ENCODE measurements at places on chromosomes 5 and 9.
A peak's percentile ranks its signal among the peaks of the same experiment; 100 is the strongest.

DNA sequence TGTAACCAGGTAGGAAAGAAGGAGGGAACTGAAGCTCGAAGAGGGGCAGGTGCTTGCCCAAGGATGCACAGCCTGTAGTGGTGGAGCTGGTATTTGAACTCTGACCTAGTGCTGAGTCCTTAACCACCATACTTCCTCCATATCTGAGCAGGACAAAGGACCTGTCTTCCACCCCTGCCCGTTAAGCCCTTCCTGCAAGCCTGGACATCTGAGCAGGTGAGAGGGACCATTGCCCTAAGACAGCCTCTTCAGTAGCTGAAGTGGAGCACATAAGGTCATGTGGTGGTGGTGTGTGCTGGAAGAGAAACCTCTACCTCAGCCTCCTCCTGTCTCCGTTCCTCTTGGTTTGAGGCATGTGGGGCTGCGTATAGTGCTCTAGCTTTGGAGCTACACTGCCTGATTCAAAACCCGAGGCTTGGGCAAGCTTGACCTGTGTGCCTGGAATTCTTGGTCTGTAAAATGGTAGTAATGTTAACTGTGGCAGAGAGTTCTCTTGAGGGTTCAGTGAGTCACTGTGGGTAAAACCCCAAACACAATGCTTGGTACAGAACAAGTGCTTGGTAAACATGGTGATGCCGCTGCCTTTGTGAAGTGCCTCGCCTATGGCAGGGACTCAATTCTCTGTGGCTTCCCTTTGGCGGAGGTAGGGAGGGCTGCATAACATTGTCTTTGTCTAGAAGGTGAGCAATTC lies 7.4 kb downstream of the GALNT10 start:
- DNase-seq: peak; percentile 39

DNA sequence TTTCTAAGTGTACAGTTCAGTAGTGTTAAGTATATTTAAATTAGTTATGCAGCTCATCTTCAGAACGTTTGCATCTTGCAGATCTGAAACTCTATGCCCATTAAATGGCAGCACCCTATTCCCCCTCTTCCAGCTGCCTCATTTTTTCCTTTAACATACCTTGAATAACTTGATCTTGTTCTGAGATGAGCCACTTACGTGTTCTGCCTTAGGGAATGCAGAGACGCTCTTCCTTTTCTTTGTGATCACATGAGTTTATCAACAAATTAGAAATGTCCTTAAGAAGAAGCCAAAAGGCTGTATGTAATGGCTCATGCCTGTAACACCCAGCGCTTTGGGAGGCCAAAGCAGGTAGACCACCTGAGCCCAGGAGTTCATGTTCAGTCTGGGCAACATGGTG lies 57.6 kb downstream of the SLC46A2 start:
- no peak for DNase-seq

- DNase-seq: no peak
Observed at GRCh38 chr5:124403281-124403680, 343.2 kb downstream of the ZNF608 start.

- no peak for DNase-seq
Observed at GRCh38 chr5:145536133-145536532, 299.0 kb downstream of the PRELID2 start.

GRCh38 chr9:99713838-99714306 lies 107.8 kb upstream of the NR4A3 start:
- DNase-seq: no peak

- DNase-seq: no peak
Observed at GRCh38 chr9:68974901-68975300, 39.0 kb downstream of the PRKACG start.

DNA sequence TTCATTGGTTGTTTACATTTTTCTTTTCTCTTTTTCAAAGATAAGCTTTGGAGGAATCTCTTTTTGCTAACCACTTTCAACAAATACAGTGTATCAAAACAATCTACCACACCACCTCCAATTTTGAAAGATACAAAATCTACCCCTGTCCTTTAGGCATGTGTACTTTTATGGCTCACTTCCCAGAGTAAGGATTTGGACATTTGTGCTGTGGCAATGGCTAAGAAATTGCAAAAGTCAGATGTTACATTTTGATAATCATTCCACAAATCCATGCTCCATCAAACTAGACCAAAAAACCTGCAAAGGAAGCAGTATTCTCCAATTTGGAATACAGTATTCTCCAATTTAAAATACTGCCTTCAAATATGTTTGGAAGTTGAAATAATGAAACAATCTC lies 204.9 kb downstream of the MCTP1 start:
- no peak for DNase-seq

GRCh38 chr9:10259668-10260067 lies 353.1 kb downstream of the PTPRD start:
- no peak for DNase-seq

DNA sequence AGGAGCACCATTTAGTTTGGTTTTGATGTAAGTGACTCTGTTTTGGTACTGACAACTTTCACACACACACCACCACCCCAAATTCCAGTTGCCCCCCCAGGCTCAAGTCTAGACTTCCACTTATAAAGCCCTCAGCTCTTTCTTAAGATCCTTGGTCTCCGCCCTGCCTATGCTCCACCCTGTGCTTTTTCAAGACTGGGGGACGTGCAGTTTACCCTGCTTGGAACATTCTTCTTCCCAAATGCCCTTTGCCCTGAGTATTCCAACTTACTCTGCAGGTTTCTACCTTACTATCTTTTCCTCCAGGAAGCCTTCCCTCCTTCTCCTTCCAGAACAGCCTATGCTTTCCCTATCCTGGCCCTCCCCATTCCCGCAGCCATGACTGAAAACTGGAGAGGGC lies 1.5 kb upstream of the TRIM14 start:
- DNase-seq: no peak

DNA sequence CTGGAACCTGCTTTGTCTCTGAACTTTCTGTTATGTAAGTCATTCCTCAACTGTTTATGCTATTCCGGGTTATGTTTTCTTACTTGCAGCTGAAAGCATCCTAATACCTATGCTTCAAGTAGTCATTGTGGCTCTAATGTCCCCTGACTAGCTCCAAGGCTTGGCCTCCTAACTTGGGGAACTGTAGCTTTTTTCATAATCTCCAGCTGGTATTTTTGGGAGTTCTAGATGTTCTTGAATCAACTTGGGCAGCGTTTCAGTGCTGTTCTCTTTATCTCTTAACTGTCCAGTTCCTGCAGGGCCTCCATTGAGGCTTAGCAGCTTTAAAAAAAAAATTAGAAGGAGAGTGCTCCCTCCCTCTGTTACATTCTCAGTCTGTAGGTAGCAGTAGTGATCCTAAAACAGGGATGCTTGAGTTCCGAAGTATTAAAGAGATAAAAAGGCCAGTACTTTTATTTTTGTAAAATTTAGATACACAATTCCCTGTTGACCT lies 100.0 kb upstream of the ACTBL2 start:
- no peak for DNase-seq

- no peak for DNase-seq
Observed at GRCh38 chr5:122943050-122943698, 93.4 kb downstream of the PPIC start.

- DNase-seq: no peak
Observed at GRCh38 chr5:111932628-111933027, 175.6 kb upstream of the NREP start.

GRCh38 chr5:134225780-134226440 lies at the start of gene PPP2CA:
PPP2CA (minus strand) TSS chr5:134226073; CDS start chr5:134225861, 212 bp downstream.
- peak; percentile 98 for DNase-seq

GRCh38 chr5:158313733-158314464 lies 455.0 kb upstream of the CLINT1 start:
- no peak for DNase-seq

DNA sequence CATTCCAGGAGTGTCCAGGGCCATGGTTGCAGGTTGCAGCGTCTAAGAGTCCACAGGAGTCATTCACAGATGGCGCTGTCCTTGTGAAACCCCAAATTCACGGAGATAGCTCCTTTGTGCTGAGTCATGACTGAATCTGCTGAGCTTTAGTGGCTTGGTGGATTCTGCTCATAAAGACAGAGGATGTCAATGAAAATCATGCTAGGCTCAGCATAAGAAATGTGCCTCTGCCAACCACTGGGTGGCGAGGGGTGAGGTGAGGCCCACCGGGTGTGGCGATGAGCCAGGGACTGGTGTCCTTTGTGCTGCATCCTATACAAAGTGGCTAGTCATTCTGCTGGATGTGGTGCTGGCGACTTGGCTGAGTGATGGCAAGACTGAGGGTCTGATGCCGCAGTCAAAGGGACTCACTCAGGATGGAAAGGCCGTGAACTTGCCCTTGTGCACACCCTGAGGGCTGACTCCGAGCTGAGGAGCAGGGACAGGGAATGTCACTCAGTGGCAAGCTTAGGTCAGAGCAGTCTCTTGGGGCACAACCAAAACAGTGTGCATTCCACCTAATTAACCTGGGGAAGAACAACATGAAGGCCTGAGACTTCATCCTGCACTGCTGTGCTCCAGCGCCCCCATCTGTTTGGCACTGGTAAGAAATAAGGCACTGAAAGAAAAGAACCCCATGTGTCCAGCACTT lies 71.5 kb downstream of the DAP start:
- no peak for DNase-seq

DNA sequence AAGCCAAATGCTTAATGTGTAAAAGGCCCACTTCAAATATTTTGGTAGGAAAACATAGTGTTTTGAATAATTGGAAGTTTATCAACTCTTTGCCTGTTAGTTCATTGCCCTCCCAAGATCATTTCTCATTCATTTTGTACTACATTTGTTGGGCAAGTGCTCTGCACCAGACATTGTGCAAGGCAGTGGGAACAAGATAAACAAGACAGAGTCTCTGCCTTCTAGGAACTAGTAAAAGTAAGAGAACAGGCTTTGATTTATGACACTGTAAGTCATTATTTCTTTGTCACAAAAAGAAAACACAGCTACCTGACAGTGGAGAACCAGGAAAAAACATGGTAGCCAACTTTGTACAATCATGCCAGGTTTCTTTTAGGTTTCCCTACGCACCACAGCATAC lies 63.7 kb upstream of the PAM start:
- no peak for DNase-seq

DNA sequence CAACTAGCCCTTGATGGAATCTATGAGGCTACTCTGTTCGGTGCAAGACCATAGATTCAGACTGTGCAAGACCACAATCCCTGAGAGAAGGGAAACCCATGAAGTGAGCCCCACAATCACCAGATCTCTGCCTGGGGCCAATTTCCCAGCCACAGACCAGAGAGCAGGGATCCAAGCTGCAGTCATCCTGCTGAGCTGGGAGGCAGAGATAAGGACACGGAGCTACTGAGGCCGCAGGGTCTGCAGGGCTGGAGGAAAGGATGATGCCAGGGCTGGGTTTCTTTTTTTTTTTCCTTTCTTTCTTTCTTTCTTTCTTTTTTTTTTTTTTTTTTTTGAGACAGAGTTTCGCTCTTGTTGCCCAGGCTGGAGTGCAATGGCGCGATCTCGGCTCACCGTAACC lies 47.7 kb upstream of the FUBP3 start:
- DNase-seq: no peak

DNA sequence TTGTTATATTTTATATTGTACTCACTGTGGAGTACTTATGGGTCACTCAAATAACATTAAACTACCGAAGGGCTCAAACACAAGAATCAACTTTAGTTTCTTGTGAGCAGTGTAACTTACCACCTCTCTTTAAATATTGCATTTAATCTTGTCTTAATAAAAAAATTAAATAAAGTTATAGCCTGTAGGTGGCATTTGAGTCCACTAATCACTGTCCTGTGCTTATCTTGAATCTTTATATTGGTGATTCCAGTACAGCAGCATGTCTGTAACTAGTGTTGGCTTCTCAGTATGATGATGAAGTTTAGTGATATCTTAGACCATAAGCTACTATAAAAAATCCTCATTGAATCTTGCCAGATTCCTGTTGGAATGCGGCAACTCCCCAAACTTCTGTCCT lies 313.8 kb downstream of the FAM170A start:
- DNase-seq: no peak

DNA sequence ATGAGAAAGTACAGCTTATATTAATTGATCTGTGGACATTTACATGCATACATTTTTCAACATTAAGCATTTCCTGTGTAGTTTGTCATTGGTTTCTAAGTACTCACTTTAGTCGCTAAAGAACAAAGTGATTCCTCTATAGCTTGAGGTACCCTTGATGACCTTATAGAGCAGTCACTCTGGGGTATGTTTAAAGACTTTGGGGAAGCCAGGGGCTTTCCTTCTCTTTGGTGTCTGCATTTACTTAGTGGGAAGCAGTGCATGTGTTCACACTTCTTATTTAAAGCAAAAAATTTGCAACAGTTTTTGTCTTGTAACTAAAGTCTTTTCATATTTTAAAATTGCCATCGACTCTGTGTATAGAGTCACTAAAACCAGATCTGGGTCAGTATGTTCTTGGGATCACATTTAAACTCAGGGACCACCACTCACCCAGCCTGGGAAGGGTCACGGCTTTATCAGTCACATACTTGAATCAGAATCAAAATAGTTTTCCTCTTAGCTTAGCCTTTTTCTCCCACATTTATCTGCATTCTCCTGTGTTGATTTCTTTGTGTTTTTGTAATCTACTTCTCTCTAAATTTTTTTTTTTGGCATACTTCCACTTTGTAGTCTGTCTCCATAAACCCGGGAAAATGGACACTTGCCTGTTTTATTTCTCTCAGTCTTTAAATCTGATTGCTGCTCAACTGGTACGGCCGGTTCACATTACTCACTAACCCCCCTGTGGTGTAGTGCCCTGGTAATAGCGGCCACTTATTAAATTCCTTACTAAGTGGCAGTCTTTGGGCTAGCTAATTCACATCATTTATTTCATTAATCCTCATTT lies 143.9 kb upstream of the FBN2 start:
- DNase-seq: no peak

DNA sequence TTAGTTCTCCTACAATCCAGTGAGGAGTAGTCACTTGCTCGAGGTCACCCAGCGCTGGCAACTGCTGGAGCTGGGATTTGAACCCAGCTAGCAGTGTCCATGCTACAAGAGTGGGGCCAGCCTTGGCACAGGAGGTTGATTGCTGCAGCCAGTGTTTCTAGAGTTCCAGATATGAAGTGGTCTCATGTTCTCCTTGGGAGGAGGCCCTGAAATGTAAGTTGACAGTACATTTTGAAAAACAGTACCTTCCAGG lies 802 bp downstream of the CCDC107 start:
- DNase-seq: no peak

- DNase-seq: no peak
Observed at GRCh38 chr5:173229966-173230689, 4.9 kb downstream of the NKX2-5 start.

DNA sequence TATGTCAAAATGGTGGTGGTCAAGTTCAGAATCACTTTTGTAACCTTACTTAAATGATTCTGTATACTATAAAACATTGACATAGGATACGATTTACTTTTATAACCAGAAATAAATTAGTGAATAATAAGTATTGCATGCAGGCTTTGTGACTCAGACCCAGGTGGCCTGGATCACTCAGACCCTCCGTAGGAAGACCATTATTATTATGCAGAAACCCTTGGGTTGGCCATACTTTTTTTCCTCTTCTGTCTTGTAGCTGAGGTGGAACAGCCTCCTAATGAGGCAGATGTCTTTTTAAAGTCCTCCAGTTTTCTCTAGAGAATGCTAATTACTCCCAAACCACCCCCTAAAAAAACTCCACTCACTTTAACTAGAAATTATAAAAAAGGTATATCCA lies 121.9 kb downstream of the LPAR1 start:
- DNase-seq: no peak

All from stimulated activated CD8-positive, alpha-beta memory T cell treated with anti-CD3 and anti-CD28 coated beads, Interleukin-2, amount 100 ng/mL, for 1 hour (primary cell).